ENCODE measurements at places on chromosomes 16 and 17. TPM values are rescaled to one million over a fixed set of nuclear protein-coding genes. Genes with fewer than 3 reads are reported as not detected.

CDK5R1 gene
- total RNA-seq: 5.9 TPM

LAT gene
- total RNA-seq: 108 TPM

OTOP3 gene
- not detected for total RNA-seq

NUPR1 gene
- total RNA-seq: not detected

EFCAB5 gene
- total RNA-seq: 0.42 TPM

NEUROD2 gene
- not detected for total RNA-seq

Measured in natural killer cell treated with Interleukin-12 subunit alpha and Interleukin-12 subunit beta and Interleukin-15 and Interleukin-18, amount 100 ng/mL, for 72 hours (primary cell).